ENCODE measurements at places on chromosomes 6 and 20.

DNA sequence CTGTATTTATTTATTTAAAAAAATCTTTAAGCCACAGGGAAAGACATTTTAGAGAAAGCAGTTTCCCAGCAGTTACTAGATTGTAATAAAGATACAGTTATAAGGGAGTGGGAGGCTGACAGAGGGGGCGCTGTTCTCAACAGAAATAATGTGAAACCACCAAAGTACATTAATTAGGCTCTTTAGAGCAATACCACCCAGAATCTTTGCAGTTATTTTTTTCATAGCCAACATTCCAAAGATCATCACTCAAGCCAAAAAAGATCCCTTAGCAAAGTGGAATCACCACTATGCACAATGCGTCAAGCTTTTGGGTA lies 331.3 kb upstream of the DEFB112 start:
- no peak for DNase-seq

DNA sequence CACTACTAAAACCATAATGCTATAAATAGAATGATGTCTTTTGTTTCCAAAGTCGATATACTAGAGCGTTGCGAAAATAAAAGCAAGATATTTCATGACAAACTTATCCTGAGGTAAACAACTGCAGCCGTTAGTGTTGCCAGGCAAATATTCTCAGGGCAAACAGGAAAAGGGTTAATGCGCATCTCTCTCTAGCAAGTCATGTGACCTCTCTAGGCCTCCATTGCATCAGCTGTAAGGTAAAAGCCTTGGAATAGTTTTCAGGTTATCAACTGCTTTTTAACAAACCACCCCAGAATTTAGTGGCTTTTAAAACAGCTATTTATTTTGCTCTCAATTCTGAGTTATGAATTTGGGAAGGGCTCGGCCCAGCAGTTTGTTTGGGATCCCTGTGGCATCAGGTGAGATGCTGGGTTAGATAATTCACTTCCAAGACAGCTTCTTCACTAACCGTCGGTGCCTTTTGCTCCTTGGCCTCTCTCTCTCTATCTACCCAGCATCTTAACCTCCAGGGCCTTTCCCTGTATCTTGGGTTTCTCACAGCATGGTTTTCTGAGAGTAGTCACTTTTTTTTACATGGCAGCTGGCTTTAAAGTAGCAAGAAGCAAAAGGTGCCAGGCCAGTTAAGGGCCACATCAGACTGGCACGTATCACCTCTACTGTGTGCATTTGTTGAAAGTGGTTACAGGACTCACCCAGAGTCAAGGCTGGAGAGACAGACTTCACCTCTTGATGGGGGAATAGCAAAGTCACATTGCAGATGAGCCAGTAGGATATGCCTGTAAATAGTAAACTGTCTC lies 39.2 kb upstream of the LTV1 start:
- DNase-seq, result no peak

GRCh38 chr6:8731874-8732273 lies 296.5 kb upstream of the SLC35B3 start:
- DNase-seq, result no peak

GRCh38 chr6:169983651-169984050 lies 232.2 kb downstream of the ERMARD start:
- DNase-seq, result no peak

DNA sequence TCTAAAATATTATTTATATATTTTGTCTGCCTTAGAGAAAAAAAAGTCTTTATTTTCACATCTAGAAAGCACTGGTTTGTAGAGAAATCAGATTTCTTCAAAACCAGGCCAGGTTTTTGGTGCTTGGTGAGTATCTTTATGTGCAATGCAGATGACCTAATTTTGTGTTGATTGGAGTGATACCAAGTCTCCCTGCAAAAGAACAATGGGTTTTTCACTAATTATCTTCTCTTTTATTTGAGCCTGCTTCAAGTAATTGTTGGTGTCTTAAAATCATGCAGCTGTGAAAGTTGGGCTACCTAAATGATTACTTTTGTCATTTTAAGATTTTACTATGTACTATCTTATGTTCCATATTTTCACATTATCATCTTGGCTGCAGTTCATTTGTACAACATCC lies 874.7 kb downstream of the TFAP2A start:
- DNase-seq, result no peak

DNA sequence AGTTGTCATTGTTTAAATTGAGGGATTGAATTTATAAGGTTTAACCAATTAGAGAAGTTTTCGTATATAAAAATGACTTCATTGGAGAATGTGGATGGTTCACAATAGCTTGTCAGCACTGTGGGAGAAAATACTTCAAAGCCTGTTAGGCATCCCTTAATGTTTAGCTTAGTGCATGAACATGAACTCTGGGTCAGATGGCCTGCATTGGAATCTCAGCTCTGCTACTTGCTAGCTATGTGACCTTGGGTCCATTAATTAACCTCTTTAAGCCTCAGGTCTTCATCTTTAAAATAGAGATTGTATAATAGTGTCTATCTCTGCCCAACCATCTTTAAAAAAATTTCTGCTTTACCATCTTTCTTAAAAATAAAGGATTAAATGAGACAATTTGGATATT lies 11.1 kb downstream of the CTNNBL1 start:
- no peak for DNase-seq

GRCh38 chr20:63254232-63254605 lies at the start of gene NKAIN4:
TSS of gene NKAIN4 (minus strand) at chr20:63254463. CDS start at chr20:63254450, 13 bp downstream.
- DNase-seq, result no peak

- DNase-seq, result no peak
Measured at GRCh38 chr20:382291-383115, 1.9 kb downstream of the TRIB3 start.

- DNase-seq, result no peak
Measured at GRCh38 chr6:39402239-39402751, 79.8 kb upstream of the KCNK16 start.

DNA sequence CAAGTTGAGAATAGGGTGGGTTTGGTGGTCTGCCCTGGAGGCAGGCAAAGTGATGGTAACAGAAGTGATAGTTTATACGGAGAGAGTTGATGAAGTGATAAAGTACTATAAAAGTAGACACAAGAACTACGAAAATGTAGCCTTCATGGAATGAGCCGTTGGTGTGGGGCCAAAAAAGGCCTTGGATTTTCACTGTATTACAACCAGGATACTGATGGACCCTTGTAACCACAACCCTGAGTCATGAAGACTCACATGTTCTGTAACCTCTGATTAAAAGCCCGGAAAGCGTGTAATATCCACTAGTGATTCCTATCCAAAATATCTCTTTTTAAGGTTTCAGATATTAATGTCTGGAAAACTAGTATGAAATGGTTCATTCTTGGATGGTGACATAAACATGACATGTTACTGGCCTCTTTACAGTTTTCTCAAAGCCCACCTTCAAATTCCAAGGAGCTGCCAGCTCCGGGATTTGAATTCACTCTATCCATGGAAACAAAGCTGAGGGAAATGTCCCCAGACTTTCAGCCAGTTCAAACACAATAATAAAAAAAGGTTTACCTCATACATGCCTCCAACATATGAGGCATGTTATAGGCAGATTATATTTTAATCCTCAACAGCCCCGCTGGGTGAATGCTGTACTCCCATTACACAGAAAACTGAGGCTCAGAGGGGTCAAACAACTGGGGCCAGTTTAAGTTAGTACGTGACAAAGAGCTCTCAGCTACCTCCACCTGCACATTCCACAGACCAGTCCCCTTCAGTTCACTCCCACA lies 55.4 kb downstream of the MRPL14 start:
- no peak for DNase-seq

GRCh38 chr20:4817230-4817671 lies 95.5 kb downstream of the PRND start:
- no peak for DNase-seq

DNA sequence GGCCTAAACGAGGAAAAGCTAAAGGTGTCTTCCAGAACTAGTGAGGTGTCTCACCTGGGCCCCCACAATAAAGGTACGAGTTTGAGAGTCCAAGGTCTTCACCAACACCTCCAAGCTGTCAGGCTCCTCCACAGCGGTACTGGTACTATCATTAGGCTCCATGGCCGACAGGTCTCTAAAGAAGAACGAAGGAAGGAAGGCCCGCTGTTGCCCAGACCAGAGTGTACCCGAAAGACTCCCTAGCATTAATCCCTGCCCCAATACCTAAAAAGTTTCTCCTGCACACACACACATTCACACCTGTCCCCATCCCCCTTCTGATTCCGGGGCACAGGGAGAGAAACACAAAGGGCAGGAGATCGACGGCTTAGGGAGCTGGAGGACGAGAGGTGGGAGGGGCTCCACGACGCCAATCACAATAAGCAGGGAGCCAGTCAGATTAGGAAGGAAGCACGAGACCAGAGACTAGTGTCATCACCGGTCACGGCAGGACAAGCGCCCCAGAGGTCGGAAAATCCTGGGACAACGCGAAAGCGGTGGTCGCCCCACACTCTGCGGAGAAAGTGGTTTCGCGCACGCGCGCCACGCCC lies 764 bp downstream of the BAG6 start:
- DNase-seq, result no peak

DNA sequence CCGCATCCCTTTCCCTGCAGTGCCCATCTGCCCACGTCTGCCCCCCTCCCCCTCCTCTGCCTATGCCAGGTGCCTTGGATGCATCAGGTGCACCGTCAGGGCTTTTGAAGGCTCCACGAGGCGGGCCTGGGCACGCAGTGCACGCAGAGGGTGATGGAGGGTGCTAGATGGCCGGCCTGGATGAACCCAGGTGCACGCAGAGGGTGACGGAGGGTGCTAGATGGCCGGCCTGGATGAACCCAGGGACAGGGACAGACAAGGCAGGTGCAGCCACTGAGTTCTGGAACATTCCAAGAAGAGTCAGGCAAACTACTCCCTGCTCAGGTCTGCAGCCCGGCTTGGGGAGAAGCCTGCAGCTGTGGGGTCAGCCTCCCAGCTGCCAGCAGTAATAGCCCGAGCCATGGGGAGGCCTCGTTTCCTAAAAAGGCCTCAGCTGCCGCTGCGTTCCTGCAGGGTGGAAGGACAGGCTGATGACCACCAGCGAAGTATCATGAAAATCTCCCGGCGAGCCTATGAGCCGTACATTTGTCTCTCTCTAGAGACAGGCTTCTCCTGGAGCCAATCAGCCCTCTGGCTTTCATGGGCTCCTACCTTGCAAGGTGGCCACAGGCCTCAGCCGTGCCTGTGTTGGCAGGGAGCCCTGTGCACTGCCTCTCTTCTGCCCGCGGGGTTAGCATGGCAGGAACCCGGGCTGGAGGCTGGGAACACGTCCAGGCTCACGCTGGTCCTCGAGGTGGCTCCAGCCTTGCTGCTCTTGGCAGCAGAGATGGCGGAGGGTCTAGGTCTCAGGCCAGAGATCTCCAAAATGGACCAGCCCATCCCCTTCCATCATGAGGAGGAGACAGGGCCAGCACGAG lies 29.6 kb downstream of the NTSR1 start:
- no peak for DNase-seq

DNA sequence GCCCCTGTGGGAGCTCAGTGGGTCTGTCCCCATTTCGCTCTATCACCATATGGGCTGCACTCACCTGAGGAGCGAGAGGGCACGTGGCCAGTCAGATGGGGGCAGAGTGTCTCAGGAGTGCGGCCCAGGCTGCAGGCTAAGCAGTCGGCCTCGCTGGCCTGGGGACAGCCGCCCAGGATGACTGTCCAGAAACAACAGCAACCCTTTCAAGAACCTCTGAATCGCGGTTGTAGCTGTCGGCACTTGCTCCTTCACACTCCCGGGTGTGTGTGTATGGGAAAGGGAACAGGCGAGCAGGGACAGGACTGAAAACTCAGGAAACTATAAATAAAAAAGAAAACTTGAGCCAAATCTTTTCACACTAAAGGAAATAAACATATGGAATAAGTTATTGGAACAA lies 63.1 kb downstream of the TFAP2A start:
- DNase-seq, result no peak

- no peak for DNase-seq
Measured at GRCh38 chr20:40953856-40954255, 74.8 kb upstream of the TOP1 start.

GRCh38 chr6:43722920-43723545 lies 35.4 kb upstream of the MRPS18A start:
- DNase-seq, result no peak

DNA sequence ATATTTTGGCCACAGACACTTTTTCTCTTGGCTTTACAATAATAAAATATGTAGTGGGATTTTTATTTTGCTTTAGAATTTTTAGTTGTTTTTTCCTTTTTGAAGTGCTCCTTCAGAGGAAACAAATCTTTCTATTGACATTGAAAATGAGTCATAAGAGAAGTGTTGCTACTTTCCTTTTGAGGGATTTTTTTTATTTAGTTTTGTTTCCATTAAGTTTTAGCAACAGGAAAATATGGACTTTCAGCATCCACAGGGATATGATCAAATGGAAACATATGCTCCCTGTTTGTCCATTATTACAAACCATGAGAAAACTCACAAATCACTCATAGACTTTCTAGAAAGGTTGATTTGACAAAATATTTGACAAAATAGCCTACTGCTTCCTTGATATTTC lies 65.3 kb upstream of the BMP2 start:
- no peak for DNase-seq

GRCh38 chr6:131399433-131399832 lies 173.6 kb upstream of the ARG1 start:
- DNase-seq, result no peak

DNA sequence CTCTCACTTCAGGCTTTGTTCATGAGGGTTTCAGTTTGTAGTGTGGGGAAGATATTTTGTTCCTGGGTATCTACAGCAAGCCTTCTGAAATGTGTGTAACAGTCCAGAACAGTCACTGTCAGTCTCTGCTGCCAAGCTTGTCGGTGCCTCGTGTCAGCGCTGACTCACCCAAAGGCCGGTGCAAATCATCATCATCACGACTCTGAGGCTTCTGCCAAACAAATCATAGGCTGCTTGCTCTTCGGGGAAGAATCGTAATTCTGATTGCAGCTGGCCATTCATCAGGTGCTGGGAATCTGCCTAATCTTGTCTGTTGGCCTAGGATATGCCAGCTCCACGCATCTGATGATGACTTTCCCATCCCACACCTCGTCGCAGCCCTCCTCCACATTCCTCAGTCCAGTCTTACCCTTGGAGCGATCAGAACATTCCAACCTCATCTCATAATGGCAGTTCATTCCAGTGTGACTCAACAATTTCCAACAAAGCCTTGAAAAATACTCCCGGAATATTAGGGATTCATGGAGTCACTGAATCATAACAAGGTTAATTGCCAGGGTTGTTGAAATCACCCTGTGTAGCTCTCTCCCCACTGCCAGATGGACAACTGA lies 40.9 kb downstream of the ALDH8A1 start:
- DNase-seq, result no peak

DNA sequence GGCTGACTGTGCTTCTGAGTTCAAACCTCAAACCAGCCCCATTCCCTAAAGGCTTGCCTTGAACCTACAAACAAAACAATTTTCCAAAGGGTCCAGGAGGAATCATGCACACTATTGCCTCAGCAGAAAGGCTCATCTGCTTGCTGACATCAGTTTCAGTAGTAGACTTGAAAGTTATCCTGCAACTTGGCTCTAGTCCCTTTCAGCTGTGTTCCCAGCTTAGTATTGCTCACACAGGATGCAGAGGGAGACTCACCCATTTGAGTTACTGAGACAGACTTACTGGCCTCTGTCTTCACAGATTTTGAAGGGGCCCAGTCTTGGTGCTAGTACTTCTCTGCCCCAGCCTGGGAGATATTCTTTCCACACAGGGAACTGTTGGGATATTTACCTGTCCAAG lies 38.5 kb upstream of the TFB1M start:
- DNase-seq, result no peak
